Lung (tissue), 17 donors: ENCODE measurements at places on chromosomes 2 and 18.

DNA sequence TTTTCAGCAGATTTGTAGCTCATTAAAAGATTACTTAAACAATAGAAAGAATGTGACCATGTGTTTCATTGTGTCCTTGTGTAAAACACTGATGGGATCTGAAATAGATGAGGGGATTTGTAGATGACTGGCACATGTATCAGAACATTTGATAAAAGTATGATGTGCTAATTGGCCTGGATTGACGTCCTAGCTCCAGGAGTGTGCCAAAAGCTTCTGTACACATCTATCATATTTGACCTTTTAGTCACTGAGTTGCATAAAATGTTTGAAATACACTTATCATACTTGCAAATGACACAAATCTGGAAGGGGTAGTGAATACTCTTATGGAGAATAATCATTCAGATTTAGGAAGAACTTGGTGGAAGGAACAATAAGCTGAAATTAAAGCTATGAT is 778.5 kb downstream of the ERBB4 start:
- no peak for DNase-seq

DNA sequence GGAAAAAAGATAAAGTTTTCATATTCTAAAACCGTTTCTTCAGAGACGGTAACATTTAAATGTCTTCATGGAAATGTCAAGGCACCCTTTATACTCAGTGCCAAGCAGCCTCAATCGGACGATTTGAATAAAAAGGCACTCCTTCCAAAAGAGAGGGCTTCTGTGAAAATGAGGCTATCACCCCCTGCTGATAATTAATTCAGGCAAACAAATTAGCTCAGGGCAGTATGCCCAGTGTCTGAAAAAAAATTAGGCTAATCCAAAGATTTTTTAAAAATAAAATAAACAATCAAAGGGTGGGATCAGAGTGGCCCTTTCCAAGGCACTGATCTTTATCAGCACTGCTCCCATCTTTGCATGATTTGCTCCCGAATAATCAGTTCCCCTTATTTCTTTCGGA is 151.0 kb upstream of the PID1 start:
- DNase-seq: no peak

- no peak for DNase-seq
Observed at GRCh38 chr2:25328152-25329085, 13.3 kb downstream of the DNMT3A start.

- DNase-seq: no peak
Observed at GRCh38 chr2:110867078-110867477, 134.7 kb downstream of the ACOXL start.

DNA sequence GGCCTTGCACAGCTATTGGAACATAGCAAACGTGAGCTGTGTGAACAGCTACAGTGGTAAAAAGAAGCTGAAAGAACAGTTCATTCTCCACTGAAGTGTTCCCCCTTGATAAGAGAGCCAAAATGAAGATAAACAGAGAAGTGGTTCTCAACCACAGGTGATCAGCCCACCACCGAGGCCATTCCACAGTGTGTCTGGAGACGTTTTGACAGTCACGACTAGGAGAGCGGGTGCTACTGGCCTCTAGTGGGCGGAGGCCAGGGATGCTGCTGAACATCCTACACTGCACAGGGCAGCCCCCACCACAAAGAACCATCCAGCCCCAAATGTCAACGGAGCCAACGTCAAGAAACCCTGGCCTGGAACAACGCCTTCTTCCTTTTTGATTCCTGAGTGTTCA is 38.4 kb downstream of the ADCY3 start:
- no peak for DNase-seq

DNA sequence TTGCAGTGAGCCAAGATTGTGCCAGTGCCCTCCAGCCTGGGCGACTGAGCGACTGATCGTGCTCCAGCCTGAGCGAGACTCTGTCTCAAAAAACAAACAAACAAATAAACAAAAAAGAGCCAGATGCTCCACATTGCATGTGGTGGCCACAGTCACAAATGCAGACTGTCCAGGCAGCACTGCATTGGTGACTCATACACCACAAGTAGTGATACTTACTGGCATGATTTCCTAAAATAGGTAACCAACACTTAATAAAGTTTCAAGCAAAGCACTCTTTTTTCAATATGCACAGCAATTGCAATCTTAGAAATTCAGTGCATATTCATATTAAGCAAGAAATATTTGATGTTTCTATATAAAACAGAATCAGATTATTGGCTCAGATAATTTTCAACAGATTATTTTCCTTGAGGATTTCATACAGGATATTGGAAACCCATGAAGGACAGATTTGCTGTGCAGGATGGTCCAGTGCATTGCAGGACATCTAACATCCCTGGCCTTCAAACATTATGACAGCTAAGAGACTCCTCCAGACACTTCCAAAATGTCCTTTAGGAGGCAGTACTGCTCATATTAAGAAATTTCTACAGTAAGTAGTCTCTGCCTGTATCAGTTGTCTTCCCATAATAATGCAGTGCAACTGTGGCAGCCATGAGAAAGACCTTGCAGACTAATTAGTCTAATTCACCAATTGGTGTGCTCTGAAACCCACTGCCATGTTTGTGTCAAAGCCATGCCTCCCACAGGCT is 10.5 kb upstream of the SLC1A4 start:
- DNase-seq: no peak

- peak; percentile 76 for DNase-seq
Observed at GRCh38 chr2:12778369-12778768, 61.6 kb downstream of the TRIB2 start.

DNA sequence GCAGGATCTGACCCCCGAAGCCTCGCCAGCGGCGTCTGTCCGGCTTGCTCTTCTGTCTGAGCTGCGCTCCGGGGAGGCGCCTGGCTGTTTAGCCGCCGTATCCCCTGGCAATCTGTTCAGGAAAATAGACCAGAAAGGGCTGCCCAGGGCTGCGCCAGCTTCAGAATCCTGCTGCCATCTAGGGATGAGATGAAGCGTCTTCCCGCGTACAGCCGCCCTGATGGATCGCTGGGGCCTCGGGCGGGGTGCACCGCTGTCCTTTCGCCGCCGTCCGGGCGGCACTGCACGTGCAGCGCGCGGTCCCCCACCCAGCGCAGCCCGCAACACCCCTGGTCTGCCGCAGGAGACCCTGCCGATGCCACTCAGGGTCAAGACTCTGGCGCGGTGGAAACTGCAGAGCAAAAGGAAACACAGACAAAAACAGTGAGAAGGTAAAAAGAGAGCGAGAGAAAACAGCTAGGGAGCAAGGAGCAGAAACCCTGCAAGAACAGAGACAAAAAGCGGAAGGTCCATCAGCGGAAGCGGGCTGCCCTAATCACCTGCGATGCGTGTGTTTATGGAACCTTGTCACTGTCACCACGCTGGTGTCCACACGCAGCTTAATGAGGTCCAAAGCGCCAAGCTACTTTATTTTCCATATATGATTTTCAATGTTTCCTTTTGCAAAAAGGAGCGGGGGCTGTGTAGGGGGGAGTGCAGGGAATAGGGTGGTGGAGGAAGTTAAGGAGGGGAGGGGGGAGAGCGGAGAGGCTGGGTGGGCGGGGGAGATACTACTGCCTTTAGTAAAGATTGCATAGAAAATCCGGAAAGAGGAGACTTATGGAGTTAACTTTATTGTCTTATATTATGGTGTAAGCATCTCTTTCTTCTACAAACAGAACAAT is 2113.3 kb upstream of the PIK3C3 start:
- peak; percentile 88 for DNase-seq

- no peak for DNase-seq
Observed at GRCh38 chr2:43803113-43803512, 29.3 kb downstream of the DYNC2LI1 start.

- DNase-seq: no peak
Observed at GRCh38 chr18:31979714-31980113, 36.8 kb upstream of the TRAPPC8 start.

GRCh38 chr2:39938035-39938835 is 159.2 kb upstream of the THUMPD2 start:
- no peak for DNase-seq

DNA sequence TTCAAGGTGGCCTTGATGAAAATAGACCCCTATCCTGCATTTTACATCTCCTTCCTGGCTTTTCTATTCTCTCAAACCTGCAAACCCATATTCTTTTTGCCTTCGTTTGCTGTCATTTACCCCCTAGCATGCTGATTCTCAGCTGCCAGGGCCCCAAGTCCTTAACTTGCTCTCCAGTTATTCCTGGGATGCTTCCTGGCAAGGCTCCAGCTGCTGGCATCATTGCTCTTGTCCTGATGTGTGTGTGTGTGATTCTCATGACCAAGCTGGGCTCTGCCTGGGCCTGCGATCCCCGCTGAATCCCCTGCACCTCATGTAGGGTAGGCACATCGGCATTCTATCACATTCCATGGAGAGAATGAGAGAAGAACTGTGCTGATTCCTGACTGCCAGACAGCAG is 11.9 kb downstream of the NPAS2 start:
- no peak for DNase-seq

DNA sequence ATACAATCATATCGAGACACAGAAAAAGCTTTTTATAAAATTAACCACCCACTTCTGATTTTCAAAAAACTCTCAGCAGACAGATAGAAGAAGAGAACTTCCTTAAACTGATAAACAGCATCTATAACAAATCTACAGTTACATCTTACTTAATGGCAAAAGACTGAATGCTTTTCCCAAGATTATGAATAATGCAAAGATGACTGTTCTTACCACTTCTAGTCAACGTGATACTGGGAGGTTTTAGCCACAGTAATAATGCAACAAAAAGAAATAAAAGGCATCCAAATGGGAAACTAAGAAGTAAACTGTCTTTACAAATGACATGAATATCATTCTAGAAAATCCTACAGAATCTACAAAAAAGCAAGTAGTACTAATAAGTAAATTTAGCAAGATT is 58.0 kb upstream of the TMEM247 start:
- no peak for DNase-seq

- DNase-seq: no peak
Observed at GRCh38 chr18:24136967-24137373, 1.9 kb upstream of the CABYR start.

GRCh38 chr2:201781557-201782051 is 871 bp upstream of the ALS2 start:
- peak; percentile 27 for DNase-seq

- DNase-seq: no peak
Observed at GRCh38 chr2:227627769-227628168, 10.5 kb downstream of the SCYGR4 start.

GRCh38 chr2:148720501-148721001 is 76.0 kb downstream of the EPC2 start:
- peak; percentile 93 for DNase-seq

GRCh38 chr2:201779901-201780673 is 646 bp downstream of the ALS2 start:
- peak; percentile 55 for DNase-seq

GRCh38 chr2:180495606-180496005 is 484.8 kb upstream of the UBE2E3 start:
- DNase-seq: no peak

DNA sequence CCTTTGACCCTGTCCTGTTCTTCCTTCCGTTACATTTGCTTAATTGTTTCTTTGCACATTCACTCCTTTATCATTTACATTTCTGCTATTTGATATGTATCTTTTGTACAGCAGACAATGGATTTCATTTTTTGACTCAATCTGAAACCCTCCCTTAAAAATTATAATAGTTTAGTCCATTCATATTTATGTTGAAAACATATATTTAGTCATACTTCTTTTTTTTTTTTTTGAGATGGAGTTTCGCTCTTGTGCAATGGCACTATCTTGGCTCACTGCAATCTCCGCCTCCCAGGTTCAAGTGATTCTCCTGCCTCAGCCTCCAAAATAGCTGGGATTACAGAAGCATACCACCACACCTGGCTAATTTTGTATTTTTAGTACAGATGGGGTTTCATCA is 95.3 kb upstream of the TGFA start:
- no peak for DNase-seq

DNA sequence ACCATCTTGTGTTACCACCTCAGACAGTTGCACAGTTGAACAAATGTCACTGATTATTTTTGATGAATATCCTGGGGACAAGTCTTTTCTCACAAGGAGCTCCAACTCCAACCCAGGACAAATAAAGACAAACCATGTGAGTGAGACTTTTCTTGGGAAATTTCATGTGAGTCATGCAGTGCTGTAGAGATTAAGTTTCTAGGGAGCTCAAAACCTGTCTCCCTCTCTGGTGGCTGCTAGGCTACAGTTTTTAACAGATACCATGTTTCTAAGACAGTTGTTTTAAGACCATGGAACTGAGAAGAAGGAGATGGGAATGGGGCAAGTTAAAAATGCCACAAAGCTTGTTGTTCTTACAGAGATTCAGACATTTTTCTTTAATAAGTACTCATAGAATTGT is 255.5 kb downstream of the RIT2 start:
- DNase-seq: no peak

- no peak for DNase-seq
Observed at GRCh38 chr2:136935119-136935518, 169.8 kb downstream of the THSD7B start.

- DNase-seq: peak; percentile 67
Observed at GRCh38 chr2:237244976-237245646, 159.4 kb downstream of the COPS8 start.

DNA sequence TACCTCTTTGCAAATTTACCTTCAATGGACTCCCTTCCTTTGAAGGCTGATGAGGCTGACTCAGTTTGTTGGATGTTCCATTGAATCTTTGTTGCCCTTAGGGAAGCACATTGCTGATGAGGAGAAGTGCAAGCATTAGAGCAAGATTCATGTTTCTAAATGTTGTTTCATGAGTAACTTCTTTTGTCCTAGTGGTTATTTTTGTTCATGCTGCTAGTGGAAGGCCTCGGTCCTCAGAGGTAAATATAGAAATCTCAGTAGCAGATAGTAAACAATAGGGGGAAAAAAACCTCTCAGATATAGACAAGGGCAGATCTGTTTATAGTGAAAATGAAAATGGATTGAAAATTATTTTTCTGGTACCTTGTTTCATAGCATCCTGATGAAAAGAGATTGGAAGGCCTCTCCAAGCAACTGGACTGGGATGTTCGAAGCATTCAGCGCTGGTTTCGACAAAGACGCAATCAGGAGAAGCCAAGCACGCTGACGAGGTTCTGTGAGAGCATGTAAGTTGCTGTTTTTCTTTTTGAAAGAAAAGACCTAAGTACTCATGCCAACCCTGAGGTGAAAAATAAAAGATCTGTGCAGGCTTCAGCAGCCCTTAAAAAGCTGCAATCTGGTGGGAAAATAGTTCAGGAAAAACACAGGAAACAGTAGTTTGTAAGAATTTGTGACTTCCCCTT is 104.9 kb downstream of the CERS6 start:
- no peak for DNase-seq
